ENCODE measurements at places on chromosomes 4 and X. TPM values are rescaled to one million over a fixed set of nuclear protein-coding genes. Genes with fewer than 3 reads are reported as not detected.

ITIH6 gene
- total RNA-seq: under 0.01 TPM

NUP62CL gene
- total RNA-seq: not detected

ANOS1 gene
- 3.3 TPM for total RNA-seq

PCDH7 gene
- total RNA-seq: 3.1 TPM

LONRF3 gene
- total RNA-seq: 5.2 TPM

SHOX gene
- total RNA-seq: not detected

MCF2 gene
- not detected for total RNA-seq

All from glomerular endothelial cell (primary cell).